NCI-H2029 (cell line): ENCODE measurements at places on chromosomes 1 and 21.
A peak's percentile ranks its signal among the peaks of the same experiment; 100 is the strongest.

DNA sequence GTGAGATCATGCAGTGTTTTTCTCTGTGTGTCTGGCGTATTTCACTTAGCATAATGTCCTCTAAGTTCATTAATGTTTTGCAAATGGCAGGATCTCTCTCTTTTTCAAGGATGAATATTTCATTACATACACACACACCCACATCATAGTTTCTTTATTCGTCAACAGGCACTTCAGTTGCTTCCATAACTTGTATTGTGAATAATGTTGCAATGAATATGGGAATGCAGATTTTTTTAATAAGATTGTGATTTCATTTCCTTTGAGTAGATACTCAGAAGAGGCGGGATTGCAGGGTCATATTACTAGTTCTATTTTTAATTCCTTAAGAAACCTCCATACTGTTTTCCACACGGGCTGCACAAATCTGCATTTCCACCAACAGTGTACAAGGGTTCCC lies 134.0 kb downstream of the CLEC20A start:
- DNase-seq, result no peak

GRCh38 chr1:40664167-40664537 lies 1.3 kb downstream of the RIMS3 start:
- no peak for DNase-seq

GRCh38 chr1:232667778-232668165 lies 37.8 kb upstream of the SIPA1L2 start:
- DNase-seq, result no peak

DNA sequence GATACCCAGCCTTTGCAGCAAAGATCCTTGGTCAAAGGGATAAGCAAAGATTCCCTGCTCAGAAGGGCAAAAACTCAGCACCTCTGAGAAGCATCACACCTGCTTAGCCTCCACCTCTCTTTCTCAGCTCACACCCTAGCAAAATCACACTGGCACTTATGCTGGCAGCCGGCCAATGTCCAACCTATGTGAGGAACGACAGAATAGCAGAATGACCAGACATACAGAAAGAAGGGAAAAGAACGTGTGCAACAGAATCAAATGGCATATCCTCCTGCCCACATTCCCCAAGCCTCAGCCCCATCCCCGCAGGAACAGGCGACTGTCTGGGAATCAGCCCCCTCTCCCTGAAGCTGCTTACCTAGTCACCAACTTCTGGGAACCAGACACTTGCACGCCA lies 664 bp upstream of the ADORA3 start:
- no peak for DNase-seq

DNA sequence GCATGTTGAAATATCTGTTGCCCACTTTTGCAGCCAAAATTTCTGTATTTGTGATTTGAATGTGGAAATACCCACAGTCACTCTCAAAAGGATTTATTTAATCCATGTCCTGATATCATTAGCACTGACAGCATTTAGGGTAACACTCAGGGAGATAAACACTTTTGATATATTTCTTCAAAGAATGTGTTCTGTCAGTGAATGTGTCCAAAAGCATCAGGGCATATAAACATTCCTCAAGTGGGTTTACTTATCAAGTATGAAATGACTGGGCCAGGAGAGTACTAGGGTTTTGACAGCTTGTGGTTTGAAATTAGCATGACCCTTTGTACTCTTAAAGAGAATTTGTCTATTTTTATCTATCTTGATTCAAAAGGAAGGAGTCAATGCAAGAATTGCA lies 1302.1 kb upstream of the ADGRL2 start:
- DNase-seq, result no peak

GRCh38 chr1:43258370-43258769 lies 11.4 kb upstream of the TMEM125 start:
- no peak for DNase-seq

- peak; percentile 38 for DNase-seq
Observed at GRCh38 chr1:36913484-36914060, 120.7 kb downstream of the GRIK3 start.

DNA sequence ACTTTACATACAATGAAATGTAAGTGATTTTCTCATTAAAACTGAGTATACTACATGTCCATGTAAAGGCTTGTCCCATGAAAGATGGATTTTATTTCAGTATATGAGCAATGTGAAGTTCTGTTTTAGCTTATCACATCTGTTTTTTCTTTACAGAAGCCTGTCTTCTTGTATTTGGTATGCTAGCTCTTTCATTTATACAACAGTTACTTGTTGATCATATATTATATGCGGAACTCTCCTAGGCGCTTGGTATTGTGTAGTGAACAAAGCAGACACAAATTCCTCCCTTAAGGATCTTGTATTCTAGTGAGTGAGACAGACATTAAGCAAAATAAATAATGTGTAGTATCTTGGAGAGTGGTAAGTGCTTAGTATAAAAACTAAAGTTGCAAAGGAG lies 10.6 kb downstream of the MAP3K21 start:
- no peak for DNase-seq

GRCh38 chr21:29080454-29080941 lies 7.0 kb upstream of the CCT8 start:
- peak; percentile 82 for DNase-seq

- DNase-seq, result no peak
Observed at GRCh38 chr1:29256394-29256793, 20.1 kb downstream of the PTPRU start.

GRCh38 chr1:223010582-223011504 lies 132.2 kb downstream of the TLR5 start:
- DNase-seq, result no peak

DNA sequence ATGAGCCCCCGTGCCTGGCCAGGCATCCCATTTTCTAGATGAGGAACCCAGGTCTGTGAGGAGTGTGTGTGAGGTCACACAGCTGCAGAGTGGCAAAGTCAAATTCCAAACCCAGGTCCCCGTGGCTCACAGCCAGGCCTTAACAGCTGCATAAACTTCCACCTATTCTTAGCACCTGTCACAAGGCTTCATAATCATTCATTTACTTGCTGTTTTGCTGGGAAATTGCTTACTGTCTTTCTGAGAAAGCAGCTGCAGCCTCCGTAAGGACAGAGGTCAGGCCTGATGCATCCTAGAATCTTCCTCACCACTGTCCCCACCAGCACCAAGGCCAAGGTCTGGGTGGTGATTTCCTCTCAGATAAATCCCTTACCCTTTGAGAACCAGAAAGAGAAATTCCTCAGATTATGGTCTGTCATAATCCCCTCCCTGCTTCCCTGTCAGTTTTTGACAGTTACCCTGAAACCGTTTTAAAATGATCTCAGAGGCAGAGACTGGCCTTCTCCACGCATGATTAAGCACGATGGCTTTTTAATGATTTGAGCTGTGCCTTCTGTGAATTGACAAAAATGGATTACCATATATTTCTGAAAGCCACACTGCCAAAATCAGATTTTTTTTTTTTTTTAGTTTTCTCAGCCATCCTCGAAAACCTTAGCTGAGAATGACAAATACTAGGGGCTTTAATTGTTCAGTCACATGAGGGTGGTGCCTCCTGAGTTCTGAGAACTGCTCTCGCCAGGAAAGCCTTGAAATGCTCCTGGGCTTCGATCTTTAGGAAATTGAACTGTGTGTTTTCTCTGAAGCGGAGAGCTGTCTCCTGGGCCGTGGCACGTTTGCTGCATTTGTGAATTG lies 70.0 kb upstream of the SELENON start:
- no peak for DNase-seq

GRCh38 chr1:229782469-229782868 lies 156.4 kb downstream of the URB2 start:
- DNase-seq, result no peak

DNA sequence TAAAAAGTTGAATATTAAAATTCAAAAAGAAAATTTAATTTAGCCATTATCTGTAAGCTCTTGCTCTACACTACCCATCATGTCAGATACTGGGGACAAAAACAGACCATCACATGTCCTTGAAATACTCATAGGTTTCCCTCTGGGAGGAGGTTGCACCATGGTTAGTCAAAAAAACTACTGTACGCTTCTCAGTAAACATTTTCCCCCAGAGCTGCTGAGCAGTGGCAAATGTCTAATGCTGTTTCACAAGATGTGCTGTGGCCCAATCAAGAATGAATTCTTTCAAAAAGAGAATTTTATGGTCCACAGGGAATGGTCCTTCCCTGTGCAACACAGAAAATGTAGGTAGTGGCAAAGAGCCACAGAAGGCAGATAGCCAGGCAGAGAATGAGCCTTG lies 6.1 kb downstream of the SLC25A24 start:
- DNase-seq, result no peak

DNA sequence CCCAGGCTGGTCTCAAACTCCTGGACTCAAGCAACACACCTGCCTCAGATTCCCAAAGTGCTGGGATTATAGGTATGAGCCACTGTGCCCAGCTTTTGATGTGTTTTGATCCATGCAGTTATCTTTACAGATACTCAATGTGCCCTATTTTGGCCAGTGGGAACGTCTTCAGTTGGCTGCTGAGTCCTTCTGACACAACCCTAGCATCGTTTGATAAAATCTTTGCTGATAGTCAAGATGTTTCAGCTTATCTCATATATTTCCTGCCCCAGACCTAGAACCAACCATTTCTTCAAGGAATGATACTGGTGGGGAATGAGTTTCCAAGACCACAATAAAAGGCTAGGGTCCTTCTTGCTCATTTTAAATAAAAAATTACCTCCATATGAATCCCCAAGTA lies 11.6 kb downstream of the POGZ start:
- no peak for DNase-seq

GRCh38 chr1:228889289-228889688 lies 154.0 kb downstream of the RHOU start:
- DNase-seq, result no peak

DNA sequence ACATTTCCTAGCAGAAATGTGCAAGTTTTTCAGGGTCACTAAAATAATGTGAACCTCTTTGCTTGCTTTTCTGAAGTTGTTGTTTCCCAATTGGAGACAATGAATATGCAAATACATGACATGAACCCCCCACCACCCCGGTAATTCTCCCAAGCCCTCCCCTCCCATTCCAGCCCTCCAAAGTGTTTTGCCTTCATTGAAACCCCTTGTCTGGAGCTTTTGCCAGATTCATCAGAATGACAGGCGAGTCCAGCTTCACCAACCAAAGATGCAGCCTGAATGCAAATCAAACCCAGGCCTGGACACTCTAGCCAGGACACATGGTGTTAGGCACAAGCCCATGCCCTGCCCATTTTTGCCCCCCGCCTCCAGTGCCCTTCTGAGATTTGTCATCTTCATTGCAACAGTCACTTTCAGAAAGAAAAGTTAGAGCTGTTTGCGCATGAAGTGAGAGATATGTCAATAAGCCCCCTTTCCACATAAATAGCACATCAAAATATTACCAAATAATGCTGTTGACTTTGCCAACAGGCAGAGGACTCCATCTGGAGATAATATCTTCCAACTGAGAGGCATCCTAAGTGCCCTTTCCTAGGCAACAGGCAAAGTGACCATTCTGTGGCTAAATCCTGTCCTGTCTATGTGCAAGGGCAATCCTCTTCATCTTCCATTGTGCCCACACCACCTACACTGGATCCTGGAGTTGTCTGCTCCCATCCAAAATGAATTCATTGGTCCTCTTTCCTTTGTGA lies 145.6 kb upstream of the NFIA start:
- no peak for DNase-seq

DNA sequence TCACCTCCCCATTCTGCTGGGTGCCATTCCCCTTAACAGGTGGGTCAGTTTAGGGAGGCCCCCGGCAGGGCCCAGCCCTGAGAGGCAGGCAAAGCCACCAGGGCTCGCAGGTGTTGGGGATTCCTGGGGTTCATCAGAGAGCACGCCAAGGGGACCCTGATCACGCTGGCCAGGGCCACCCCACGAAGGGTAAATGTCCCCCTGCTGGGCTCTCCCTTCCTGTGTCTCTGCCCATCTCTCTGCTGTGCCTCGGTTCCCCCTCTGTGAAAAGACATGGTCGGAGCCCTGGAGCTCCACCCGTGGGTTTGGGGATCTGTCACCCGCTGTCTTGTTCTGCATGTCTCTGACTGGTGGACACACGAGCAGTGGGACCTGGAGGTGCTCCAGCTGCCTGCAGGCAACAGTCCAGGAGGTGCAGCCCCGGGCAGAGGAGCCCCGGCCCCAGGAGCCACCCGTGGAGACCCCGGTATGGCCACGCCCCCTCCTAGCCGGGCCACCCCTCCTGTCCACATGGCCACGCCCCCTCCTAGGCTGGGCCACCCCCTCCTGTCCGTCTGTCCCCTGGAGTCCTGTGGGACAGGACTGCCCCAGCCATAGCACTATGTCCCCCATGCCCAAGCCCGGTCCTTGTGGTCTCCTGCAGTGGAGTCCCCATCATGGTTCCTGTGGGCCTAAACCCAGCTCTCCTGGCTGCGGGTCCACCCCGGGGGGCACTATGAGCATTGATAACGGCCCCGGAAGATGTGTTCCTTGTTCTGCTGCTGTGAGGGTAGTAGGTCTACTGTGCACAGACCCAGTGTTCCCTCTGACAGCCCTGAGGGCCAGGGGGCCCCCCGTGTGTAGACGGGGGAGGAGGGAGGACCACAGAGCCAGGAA lies 6.5 kb downstream of the AIRE start:
- DNase-seq, result no peak

DNA sequence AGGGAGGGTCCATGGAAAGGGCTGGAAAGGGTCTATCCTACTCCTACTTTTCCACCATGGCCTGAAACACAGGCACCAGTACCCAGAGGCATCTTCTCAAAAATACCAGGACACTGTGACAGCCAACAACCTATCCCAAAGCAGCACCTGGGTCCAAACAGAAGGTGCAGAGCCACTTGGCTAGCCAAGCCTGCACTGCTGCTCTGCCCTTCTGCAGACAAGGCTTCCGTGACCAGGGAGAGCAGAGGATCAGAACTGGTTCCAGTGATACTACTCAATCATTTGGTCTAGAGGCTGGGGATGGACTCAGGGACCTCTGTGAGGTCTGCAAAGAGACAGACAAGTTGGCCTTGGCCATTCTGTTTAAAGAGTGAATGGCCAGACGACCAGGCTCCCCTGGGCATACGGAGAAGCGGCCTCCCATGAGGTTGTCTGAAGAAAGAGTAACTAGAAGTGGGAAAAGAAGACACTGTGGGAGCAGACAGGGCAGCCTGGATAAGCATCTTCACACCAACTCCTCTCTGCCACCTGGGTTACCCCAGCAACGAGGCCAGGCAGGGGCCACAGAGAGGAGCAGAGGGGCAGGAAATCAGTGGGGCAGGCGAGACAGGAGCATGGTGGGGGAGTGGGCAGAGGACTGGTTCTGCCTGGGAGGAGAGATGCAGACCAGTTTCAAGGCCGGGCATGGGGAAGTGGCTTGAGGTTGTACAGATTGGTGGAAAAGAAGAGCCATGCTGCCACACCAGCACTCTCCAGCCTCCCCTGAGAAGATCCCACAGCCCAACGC lies 5.7 kb downstream of the KCNN3 start:
- no peak for DNase-seq
